Activated CD8-positive, alpha-beta memory T cell treated with anti-CD3 and anti-CD28 coated beads for 48 hours (primary cell): ENCODE measurements at places on chromosomes 3 and 15.

DNA sequence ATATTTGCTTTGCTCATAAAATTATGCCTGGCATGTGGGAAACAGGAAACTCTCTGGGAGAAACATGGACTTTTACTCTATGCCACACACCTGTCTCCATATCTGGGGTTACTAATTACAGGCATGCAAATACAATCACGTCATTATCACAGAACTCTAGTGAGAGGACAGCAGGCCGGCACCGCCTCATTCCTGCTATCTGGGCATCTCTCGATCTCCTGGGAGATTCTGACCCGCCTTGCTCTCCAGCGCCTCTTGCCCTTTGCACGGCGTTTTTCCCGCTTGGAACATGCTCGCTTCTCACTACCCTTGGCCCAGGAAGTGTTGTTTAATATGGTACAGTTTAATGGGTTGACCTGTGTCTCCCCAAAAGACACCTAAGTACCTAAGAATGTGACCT lies 45.4 kb upstream of the PARL start:
- no peak for DNase-seq

GRCh38 chr15:75380773-75381172 lies 12.4 kb upstream of the MAN2C1 start:
- DNase-seq: no peak

DNA sequence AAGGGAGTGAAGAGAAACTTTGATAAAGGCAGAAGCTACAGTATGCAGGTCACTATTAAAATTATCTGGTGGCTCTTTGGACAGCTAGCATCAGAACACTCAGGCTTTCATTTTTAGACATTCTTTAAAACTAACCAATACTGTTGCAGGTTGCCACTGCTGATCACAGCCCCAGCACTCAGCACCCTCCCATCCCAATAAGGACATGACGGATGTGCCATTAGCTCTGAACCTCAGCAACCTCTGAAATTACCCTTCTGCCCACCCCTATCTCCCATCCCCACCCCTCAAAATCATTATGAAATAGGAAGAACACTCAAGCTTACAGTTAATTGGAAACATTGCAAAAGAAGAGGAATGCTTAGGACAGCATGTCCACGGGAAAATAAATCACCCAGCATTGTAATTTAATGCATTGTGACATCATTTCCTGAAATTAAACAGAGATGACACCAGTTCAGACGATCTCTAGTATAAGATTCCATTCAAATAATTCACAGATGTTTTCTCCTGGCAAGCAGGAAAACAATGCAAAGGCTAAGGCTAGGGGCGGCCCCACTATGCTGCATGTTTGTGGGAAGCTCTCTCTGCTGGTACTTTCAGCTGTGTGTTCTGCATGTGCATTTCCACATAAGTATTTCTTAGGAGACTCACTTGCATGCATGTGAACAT lies 71.6 kb downstream of the MEIS2 start:
- DNase-seq: no peak

DNA sequence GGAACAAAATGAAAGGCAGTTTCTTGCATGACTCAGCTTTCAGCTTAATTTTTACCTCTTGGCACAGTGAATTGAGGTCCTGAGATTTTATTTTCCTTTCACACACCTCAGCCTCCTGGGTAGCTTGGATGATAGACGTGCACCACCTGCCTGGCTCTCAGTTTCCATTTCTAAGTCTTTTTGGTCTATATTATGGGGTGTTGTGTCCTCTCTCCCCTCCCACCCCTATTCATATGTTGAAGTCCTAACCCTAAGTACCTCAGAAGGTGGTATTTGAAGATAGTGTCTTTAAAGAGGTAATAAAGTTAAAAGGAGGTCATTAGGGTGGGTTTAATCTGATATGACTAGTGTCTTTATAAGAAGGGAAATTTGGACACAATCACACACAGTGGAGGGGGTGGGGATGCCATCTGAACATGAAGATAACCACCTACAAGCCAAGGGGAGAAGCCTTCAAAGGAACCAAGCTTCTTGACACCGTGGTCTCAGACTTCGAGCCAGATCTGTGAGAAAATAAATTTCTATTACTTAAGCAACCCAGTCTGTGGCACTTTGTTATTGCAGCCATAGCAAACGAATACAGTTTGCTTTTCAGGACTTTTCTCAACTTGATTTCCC lies 85.2 kb downstream of the STRIT1 start:
- DNase-seq: no peak

DNA sequence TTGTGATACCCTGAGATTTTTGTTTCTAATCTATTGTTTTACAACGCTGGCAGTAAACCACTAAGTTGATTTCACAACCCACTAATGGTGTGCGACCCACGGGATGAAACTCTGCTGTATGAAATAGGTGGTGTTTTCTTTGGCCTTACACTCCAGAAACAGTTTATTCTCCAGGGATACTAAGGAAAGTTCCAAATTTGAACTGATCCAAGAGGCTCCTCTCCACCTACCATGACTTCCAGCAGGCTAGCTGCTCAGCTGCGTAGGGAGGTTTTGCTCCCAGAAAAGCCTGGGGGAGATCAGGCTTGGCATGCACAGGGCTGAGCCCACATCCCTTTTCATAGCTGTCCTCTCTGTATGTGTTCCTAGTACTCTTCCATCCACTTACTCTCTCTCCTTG lies 71.5 kb downstream of the FAM174B start:
- DNase-seq: no peak

DNA sequence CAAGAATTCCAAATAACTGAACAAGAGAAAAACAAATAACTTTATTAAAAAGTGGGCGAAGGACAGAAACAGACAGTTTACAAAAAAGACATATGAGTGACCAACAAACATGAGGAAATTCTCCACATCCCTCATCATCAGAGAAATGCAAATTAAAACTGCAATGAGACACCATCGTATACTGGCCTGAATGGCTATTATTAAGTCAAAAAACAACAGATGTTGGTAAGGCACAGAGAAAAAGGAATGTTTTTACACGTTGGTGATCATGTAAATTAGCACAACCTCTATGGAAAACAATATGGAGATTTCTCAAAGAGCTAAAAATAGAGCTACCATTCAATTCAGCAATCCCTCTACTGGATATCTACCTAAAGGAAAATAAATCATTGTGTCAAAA lies 1260.4 kb upstream of the ALCAM start:
- no peak for DNase-seq

DNA sequence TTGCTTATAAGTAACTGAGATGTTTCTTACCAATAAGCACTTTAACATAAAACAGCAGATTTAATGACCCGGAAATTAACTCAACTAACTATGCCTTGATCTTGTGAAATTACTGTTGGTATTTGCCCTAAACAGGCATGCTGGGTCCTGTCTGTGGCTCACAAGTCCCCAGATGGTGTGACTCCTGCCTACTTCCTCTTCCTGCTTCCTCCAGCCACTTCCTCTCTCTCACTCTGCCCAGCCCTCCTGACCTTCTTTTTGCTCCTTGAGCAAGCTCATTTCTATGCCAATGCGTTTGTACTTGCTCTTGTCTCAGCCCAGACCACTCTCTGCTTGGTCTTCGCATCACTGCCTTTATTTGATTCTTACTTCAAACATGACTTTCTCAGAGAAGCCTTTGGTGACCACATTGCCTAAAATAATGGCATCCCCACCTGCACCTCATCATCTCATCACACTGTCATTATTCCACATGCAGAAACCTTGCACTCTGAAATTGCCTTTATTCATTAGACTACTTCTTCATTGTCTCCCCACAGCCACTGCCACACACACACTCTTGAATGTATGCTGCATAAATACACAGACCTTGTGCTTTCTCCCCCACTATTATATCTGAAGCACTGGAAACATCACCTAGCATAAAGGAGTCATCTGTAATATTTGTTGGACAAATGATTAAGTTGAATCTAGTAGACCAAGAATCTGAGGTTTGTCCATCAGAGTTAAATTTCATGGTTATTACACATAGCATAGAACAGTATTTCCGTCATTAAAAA lies 256.3 kb upstream of the SEMA6D start:
- DNase-seq: no peak

- DNase-seq: no peak
These were observed 82.1 kb downstream of the DLG1 start for GRCh38 chr3:197216169-197216860.

- DNase-seq: no peak
These were observed 553.1 kb upstream of the PPP2R3A start for GRCh38 chr3:135412475-135412874.

- DNase-seq: no peak
These were observed 22.3 kb upstream of the GNB4 start for GRCh38 chr3:179473565-179473964.

GRCh38 chr3:114155370-114155821 lies 23.5 kb downstream of the DRD3 start:
- no peak for DNase-seq

DNA sequence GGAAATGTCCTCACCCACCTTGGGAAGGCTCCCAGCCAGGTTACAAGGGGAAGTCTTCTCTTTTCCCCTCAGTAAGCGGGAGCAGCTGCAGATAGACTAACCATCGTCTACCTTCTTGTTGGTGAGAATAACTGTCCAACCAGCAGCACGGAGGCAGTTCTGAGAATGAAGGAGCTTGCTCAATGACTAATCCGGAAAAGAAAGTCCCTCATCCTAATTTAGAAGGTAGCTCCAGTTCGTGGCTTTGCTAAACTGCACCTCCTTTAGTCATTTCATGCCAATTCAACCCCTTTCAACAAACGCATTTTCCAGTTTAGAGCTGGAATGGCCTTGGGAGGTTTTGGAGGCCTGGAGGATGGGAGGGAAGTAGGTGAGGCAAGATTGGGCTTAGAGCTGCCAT lies 527.4 kb upstream of the PROK2 start:
- DNase-seq: no peak

- DNase-seq: no peak
These were observed 4.2 kb upstream of the CCR2 start for GRCh38 chr3:46349484-46350261.

GRCh38 chr3:16494814-16495431 lies 18.6 kb downstream of the RFTN1 start:
- DNase-seq: no peak

GRCh38 chr3:4601892-4602291 lies 108.7 kb downstream of the ITPR1 start:
- DNase-seq: no peak

- DNase-seq: no peak
These were observed 345.2 kb downstream of the VGLL3 start for GRCh38 chr3:86645756-86646155.

DNA sequence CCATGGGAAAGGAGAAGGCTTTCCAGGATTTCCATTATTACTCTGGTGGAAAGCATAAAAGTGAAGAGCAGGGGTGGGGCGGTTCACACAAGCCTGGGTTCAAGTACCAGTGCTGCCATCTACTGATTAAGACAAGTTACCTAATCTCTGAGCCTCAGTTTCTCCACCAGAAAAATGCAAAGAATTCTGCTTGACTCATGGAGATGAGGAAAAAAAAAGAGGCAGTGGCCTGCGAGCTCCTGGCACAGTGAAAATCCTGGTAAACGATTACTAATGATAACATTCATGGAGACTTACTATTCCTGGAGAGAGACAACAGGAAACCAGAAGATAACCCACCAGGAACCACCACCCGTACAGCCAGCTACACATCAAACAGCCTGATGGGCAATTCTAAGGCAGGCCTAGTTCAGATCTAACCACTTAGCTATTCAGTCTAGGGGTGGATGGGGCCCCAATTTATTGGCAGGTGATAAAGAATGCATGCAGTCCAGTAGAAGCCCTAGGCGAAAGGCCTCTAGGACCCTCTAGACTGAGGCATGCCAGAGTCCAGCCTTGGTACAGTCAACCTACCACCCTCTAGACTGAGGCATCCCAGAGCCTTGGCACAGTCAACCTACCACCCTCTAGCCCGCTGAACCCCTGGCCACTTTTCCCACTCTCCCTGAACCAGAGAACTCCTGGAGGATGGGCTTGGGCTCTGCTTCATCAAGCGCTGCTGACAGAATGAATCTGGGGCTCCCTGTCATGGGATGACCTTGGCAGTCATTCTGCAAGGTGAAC lies 2.5 kb downstream of the AMOTL2 start:
- no peak for DNase-seq

- DNase-seq: no peak
These were observed 99.4 kb downstream of the SH3GL3 start for GRCh38 chr15:83546512-83546888.

DNA sequence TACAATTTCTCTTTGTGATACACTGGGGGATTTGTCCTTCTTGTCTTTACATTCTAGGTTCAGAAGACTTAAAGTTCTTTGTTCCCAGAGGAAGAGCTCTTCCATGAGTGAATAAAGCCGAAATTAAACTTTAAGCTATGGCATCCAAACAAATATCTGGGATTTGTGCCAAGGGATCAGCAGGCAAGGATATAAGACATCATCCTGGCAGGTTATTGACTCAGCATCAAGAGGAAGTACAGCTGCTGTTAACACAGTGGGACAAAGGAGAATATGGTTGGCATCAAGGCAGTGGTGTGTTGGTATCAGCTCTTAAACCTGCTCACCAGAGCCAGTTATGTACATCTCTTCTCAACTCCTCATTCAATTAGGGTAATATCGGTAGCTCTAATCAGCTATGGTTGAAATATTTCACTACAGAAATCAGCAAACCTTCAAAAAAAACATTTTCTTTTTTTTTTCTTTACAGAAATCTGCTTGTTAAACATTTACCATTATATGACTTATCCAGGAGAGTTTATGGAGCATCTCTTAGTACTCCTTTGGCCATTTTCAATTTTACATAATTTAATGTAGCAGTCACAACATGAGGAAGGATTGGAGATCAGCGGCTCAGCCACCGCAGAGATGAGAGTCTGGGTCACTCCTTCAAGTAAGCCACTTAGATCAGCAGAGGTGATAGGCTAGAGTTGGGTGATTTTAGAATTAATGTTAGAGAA lies 1198.6 kb upstream of the EPHA6 start:
- DNase-seq: no peak

GRCh38 chr3:127714125-127714571 lies 41.4 kb downstream of the ABTB1 start:
- DNase-seq: no peak

DNA sequence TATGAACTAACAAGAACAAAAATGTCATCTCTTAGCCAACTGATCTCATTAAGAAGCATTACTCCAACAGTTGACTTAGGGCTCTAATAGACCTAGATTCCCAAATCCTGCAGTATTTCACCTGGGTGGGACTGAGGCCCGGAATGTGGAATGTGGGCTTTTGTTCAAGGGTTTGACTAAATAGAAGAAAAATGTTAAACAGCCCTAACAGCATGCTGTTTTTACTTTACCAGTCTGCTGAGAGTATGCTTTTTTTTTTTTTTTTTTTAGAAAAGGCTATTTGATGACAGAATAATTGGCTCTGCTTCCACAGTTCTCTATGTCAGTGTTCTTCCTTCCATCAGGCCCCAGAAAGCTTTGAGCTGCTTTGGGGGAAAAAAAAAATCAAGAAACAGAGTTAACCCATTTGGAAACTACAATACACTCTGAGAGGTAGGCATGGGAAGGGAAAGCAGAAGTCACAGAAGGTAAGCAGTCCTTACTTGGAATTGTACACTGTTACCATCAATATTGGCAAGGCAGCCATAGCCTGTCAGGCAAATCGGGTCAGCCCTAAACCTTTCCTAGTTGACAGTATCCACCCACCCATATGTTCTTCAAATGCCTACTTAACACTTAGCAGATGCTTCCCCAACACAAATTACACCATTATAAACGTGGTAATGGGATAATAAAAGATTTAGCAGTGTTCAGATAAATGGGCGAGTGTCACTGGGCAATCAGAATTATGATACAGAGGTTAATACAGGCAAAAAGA lies 224.2 kb downstream of the CNTN3 start:
- no peak for DNase-seq

GRCh38 chr3:123884203-123884831 lies at the start of gene MYLK:
MYLK (minus strand) TSS chr3:123884332; CDS start chr3:123793841, 90,491 bp downstream.
- peak; percentile 6 for DNase-seq
